ENCODE measurements at places on chromosomes 3 and 15. TPM values are rescaled to one million over a fixed set of nuclear protein-coding genes. Genes with fewer than 3 reads are reported as not detected.

Gene GPR62
- total RNA-seq, result 0.62 TPM

Gene MYH15
- 0.31 TPM for total RNA-seq

Gene LMAN1L
- not detected for total RNA-seq

Gene POLQ
- total RNA-seq, result 1.7 TPM

Gene IL12A
- total RNA-seq, result 0.47 TPM

Gene DYNLT2B
- total RNA-seq, result 33.8 TPM

Gene PPM1M
- 7.0 TPM for total RNA-seq

Gene LRRC49
- total RNA-seq, result 173 TPM

Gene RYR3
- total RNA-seq, result 15.4 TPM

Gene GPR87
- total RNA-seq, result not detected

Gene BRK1
- 99.2 TPM for total RNA-seq

Gene DVL3
- total RNA-seq, result 30.9 TPM

Data from occipital lobe (tissue), 3 donors.